CD4-positive, alpha-beta memory T cell (primary cell): ENCODE measurements at places on chromosomes 11 and 22.

- DNase-seq = no peak
Observed at GRCh38 chr11:59923813-59924212, 14.4 kb upstream of the OOSP1 start.

- no peak for DNase-seq
Observed at GRCh38 chr11:92295175-92296137, 70.8 kb downstream of the FAT3 start.

DNA sequence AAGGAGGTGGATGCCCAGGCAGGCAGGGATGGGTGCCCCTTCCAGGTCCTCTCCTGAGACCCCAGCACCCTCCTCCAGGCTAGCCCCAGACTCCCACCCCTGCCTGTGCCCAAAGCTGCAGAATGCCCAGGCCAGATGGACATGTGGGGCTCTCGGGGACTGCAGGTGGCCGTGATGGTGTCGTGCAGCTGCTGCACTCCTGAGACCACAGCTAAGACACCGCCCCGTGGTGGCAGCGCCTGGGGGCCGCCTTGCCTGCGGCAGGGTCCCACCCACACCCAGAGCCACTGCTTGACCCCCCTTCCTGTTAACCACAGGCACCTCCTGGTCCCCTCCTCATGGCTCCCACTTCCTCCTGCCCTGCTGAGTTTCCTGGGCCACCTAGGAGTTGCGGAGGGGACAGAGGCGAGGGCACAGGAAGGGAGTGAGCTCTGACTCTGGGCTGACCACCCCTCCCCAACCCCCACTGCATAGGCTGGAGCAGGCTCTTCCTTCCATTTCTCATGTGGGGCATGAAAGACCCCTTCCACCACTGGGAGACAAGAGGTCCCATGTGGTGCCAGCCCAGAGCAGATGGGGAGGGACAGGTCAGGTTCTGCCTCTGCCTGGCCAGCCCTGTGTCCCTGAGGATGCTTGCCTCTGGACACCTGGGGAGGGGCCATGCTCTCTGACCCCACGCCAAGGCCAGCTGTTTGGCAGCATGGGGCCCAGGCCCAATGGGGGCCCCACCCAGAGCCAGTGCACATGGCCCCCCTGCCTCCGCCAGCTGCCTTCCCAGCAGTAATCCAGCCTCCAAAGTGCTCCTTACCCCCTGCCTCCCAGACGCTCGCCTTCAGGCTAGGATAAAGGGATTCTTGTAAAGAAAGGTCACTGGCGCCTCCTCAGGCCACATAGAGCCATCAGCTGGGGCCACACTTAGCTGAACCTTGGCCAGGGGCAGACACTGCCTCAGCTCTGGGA lies 29.3 kb downstream of the OSBPL5 start:
- DNase-seq = no peak

- DNase-seq = no peak
Observed at GRCh38 chr11:68724293-68724692, 27.0 kb downstream of the TESMIN start.

DNA sequence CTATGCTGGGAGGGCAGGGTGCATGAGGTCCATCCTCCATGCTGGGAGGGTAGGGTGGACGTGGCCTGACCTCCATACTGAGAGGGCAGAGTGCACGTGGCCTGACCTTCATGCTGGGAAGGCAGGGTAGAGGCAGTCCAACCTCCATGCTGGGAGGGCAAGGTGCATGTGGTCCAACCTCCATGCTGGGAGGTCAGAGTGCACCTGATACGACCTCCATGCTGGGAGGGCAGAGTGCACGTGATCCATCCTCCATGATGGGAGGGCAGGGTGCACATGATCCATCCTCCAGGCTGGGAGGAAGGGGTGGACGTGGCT lies 622.2 kb downstream of the BRD1 start:
- no peak for DNase-seq

DNA sequence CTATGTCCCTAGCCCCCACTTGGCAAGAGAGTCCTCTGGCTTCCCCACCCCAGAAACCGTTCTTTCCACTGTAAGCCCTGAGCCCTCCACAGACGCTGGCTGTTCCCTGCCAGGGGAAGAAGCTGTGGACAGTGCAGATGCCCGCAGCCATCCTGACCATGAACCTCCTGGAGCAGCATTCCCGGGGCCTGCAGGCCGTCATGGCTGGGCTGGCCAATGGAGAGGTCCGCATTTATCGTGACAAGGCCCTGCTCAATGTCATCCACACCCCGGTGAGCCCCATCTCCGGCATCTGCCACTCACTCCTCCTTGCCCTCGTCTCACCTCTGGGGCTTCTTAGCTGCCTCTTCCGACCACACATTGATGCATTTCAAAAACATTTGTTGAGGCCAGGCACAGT lies 13.2 kb downstream of the BBS1 start:
- no peak for DNase-seq

- DNase-seq = no peak
Observed at GRCh38 chr11:128680906-128681305, 13.0 kb upstream of the FLI1 start.

DNA sequence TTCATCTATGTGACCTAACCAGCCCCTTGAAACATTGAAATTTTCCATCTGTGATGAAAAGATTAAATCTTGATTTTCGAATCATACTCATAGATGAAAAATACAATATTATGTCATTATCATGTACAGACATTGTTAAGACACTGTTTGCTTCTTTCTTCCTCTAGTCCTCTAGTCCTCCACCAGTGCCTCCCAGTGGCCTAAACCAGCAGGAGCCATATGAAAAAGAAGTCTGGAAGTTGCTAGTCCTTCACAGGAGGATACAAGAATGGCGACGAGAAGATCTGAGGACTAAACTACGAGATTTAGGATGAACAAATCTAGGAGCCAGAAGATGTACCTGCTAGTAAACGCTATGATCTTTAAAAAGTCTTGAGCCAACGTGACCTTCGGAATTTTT lies 134.1 kb downstream of the SLC17A6 start:
- DNase-seq = no peak

GRCh38 chr22:37990301-37990700 lies 5.9 kb upstream of the SOX10 start:
- no peak for DNase-seq

DNA sequence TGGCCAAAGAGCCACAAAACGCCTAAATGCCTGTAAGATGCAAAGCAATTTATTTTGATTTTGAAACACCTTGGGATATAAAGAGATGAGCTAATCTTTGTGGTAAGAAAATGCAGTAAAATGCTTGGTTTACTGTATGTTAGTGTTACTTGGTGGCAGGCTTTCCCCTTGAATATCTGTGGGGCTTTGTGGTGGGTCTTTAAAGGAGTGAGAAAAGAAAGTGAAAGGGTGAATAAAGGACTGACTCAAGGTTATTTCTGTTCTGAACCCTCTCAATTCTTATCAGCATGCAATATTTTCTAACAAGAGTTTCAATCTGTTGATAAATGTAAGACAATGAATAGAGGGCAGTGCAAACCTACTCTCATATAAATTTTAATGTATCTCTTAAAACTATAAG lies 1555.9 kb upstream of the RAG2 start:
- DNase-seq = no peak

- no peak for DNase-seq
Observed at GRCh38 chr11:75013051-75013450, 24.3 kb downstream of the NEU3 start.

DNA sequence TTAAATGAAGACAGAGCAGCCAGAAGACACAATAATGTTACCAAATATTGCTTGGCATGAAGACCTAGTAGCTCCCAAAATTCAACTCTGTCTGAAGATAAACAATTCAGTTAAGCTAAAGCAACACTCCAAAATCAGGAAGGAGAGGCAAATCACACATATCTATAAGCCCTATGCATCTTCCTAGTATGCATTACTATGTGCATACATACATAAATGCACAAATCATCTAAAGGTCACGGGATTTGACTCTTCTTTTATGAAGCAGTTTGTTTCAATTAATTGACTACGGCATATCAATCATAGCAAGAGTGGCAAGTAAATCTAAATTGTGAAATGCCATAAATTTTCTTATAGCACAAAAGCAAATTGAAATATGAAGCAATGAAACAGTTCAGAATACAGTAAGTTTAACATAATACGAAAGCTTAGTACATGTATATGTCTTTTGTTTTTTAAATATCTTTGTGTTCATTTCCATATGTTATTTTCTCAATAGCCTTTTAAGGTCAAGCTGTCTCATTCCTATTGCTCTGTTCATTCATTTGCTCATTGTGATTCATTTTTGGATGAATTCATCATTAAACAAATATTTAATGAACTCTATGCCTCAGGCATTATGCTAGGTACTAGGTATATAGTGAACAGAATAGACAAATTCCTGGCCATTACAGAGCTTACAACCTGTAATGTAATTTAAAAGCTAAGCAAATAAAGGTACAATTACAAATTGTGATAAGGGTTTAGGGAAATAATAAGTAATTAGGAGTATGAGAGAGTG lies 540.5 kb downstream of the DLG2 start:
- no peak for DNase-seq

DNA sequence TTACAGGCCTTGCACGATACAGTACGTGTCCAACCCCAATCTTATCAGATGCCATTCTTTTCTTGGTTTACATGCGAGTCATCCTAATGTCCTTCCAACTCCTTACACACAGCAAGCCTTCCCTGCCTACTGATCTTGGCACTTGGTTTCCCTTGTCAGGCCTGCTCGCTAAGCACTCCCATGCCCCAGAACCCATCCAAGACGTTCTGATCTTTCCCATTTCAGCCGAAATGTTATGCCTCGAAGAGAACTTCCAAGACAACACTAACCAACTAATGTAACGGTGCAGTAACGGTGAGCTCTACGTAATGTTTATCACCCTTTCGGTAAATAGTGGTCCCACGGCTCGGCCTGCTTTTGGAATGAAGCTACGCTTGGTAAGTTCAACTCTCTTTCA lies 521 bp downstream of the PES1 start:
- no peak for DNase-seq

DNA sequence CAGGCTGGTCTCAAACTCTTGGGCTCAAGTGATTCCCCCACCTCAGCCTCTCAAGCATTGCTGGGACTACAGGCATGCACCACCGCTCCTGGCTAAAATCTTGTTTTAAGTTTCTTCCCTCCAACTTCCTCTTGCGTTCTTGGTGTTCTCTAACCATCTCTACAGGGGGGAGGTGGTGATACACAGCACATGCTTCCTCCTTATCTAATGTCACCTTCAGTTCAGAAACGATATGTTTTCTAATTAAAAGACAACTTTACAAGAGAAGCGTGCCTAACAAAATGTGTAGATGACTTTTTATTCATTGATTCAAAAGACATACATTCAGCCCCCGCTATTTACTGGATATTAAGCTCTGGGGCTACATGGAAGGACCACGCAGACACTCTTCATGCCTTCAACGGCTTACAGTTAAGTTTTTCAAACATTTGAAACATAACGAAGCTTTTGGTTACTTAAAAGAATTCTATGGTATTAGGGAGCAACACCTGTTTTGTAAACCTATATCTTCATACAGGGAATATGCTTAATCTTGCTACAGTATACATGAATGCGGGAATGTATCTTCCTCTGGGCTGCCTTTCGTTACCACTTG lies 933 bp upstream of the DLAT start:
- peak; percentile 16 for DNase-seq
